Neuronal stem cell (in vitro differentiated cells): ENCODE measurements at places on chromosomes 2 and 18.

DNA sequence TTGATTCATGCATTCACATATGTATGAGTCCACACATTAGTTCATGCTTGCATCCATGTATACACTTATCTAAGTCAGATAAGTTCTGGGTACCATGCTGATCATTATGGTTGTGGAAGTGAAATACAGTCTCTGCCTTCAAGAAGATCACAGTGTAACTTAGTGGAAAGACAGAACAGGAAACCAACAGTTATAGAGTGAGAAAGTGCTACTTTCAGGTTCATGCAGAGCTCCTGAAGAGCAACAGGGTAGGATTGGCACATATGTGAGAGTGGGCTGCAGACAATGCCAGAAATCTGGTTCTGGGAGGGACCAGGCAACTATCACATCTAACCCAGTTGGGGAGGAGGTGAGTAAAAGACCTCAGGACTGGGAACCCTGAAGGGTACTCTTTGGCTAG lies 35.4 kb upstream of the PGAP1 start:
- DNase-seq: no peak

GRCh38 chr2:240687741-240688552 lies 3.7 kb upstream of the AQP12A start:
- no peak for DNase-seq

DNA sequence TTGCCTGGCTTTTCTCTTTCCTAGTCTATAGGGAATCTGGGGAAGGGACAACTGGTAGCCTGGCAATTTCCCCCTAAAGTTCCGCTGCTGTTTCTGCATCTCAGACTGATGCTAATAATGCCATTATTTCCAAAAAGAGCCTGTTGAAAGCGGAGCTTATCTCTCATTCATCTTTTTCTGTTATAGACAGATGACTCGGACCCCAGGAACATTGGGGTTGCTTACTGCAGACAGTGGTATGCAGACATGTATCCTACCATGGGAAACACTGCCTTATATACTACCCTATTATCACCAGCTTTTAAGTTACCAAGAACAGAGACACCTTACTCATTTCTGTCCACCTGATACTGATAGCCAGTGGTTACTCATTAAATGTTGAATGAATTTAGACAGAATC lies 15.3 kb downstream of the ETAA1 start:
- no peak for DNase-seq

DNA sequence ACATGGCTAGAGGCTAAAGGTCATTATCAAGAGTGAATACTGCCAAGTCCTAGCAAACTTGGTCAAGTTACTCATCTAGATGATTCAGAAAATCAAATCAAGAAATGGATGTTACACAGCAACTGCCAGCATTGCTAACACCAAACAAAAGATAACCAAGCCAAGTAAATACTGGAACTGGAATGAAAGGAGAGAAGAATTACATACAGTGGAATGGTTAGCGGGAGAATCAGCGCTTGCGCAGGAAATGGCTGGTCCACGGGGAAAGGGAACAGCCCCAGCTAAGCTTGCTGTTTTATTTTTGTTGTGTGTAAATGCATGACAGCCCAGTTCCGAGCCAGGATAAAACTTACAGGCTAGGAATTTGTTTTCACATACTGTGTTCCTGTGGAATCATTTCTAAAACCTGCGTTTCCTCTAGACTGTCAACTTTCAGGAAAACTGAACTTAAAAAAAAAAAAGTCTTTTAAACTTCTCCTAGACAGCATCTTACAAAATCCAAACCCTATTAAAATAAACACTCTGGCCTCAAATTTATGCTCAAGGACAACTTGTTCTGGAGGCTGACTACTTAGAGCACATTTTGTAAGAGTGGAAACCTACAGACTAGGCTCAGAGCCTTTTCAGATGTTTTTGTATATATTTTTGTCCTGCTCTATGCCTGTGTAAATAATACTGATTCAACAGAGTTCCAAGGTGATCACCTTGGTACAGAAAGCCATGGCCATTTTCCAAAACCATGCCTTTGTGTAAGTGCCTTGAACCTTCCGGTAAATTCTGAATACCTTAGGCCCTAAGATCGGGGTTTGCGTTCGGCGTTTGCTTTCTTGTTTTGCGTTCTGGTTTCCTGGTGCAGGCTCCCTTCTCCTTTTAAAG lies 30.7 kb upstream of the TXNDC2 start:
- no peak for DNase-seq

GRCh38 chr18:3593381-3593903 lies 143.5 kb downstream of the TGIF1 start:
- peak; percentile 69 for DNase-seq

- DNase-seq: no peak
These were observed 287.7 kb downstream of the NBAS start for GRCh38 chr2:15273452-15273851.

GRCh38 chr18:46322941-46323340 lies 218.8 kb downstream of the HAUS1 start:
- no peak for DNase-seq

GRCh38 chr2:10282611-10283105 lies 20.0 kb upstream of the HPCAL1 start:
- no peak for DNase-seq

DNA sequence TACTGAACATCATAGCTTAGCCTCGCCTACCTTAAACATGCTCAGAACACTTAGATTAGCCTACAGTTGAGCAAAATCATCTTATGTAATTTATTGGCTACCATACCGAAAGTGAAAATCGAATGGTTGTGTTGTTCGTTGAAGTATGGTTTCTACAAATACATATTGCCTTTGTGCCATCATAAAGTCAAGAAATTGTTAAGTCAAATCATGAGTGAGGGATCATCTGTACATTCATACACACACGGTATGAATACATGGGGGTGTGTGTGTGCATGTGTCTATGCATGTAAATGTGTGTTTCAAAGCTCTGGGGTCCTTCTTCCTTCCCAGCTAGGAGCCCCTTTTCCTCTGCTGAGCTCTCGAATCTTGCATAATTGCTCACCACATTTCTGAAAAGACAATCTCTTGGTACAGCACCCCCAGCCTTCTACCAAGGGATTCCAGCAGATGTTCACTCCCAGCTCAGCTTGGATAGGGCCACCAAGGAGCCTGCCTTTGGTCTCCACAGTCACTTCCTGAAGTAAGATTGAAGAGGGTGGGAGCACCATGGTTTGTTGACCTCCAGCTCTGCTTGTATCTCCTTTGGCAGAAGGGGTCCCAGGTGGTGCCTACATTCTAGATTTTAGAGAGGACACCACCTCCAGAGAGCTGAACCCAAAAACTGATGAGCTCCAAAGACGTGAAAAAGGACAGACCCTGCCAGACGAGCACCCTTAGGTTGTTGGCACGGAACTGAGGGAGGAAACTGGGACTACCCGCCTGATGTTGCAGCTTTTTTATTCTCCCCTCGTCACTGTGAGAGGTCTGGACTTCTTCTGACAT lies 33.2 kb upstream of the CYP1B1 start:
- DNase-seq: no peak

DNA sequence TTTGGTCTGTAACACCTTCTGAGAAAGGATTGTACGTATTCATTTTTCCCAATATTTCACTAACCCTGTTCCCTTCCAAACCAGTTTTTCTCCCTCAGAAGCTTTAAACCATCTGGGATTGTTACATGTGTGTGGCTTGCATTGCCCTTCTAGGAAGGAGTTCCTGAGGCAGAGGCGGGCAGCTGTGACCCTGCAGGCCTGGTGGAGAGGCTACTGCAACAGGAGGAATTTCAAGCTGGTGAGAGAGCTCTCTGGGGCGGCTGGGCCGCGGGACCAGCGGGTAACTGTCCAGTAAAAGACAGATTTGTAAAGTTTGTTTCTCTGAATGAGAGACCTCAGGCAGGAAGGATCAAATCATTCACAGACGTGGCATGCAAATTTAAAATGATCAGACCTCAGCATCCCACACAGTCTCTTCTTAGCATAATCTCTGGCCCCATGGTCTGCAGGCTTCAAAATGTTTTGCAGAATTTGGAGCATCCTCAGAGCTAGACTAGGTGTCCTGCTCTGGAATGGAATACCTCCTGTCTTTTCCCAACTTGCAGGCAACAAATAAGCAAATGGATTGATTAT lies 40.2 kb upstream of the GPR17 start:
- DNase-seq: no peak

DNA sequence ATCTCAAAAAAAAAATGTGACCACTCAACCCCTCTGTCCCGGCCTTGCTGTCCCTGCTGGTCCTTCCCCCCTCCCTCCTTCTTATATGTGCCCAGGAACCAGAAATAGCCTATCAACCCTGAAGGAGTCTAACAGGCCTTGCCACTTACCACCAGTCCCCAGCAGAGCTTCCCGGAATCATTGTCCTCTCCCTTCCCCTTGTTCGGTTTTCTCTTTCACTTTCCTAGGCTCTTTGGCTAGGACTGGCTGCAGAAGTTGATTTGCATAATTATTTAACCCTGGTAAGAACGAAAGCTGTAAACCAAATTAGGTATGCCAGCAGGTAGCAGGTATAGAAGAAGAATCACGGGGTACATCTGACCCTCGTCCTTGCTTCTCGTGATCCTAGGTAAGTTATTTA lies 72.6 kb upstream of the ZNF532 start:
- DNase-seq: no peak

DNA sequence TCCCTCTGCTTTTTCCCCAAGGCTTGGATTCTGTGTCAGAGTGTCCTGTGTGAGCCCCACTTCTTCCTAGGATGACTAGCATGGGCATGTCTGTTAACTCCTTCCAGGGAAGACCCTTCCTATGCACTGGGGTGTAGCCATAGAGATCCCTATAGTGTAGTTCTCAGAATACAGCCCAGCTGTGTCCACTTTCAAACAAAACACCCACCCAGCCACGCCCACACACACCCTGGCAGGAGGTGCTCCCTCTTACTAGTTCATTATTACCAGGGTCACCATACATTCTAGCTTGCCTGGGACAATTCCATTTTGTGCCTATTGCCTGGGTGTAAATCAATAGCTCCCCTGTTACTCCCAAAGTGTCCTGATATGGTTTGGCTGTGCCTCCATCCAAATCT lies 195.6 kb downstream of the MYCN start:
- no peak for DNase-seq

DNA sequence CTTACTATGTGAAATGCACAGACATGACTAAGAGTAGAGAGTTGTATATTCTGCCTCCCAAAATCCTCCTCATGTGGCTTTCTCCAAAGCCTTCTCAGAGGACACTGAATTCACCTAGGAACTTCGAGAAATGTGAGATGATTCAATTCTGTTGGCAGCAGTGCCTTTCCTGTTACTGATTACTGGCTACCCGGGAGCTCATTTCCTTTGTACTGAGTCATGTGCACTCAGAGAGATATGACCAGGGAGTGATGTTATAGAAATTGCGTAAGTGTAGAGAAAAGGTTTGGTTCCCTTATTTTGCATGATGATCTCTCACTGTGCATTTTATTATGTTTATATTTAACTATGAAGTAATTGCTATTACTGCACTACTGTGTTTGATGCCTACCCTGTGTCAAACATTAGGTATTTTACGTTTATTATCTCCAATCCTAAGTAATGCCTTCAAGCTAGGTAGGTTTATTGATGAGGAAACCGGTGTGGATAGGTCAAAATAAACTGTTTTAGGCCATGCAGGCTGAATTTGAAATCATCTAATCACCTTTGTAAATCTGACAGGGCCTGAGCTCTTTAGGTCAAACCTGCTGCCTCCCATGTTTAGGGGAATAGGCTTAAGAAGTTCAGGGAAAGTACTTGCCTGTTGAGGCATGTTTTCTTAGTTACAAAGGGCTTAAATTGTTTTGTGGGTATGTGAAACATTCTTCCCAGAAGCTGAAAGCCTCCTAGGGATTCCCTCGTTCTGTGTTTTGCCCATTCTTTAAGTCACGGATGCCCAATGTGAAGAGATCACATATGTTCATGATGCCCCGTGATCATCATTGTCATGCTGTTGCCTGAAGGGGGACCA lies 86.8 kb downstream of the FMNL2 start:
- DNase-seq: no peak

DNA sequence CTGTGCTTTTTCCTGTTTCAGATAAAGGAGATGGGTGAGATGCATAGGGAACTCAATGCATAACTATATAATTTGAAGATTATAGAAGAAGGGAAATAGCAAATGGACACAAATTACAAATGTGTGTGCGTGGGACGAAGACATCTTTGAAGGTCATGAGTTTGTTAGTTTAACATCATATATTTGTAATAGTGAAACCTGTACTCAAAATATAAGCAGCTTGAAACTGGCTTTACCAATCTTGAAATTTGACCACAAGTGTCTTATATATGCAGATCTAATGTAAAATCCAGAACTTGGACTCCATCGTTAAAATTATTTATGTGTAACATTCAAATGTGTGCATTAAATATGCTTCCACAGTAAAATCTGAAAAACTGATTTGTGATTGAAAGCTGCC lies 16.4 kb upstream of the MSH2 start:
- DNase-seq: no peak
